ENCODE measurements at places on chromosomes 7 and 10.

GRCh38 chr7:157339777-157340677, 3.2 kb downstream of the DNAJB6 start:
- peak; percentile 15 for DNase-seq

DNA sequence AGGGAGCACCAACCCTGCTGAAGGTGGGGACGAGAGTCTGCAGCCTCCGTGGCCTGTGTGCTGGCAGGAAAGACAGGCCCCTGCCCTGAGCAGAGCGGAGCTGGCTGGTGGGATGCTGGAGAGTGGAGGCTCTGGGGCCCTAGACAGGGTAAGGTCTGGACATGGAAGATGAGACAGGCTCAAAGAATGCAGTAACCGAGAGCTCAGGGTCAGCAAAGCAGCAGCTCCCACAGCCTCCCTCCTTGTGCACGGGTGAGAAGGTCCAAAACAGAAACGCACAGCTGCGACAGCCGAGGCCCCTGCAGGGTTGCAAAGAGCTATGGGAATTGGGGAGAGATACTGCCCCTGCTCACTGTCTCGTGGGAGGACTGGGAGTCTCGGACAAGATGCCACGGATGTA, 80.5 kb downstream of the TNS3 start:
- no peak for DNase-seq

- DNase-seq, result no peak
Observed at GRCh38 chr7:130814778-130815335, 80.8 kb upstream of the KLF14 start.

- no peak for DNase-seq
Observed at GRCh38 chr10:2592360-2593160, 474.8 kb upstream of the PFKP start.

DNA sequence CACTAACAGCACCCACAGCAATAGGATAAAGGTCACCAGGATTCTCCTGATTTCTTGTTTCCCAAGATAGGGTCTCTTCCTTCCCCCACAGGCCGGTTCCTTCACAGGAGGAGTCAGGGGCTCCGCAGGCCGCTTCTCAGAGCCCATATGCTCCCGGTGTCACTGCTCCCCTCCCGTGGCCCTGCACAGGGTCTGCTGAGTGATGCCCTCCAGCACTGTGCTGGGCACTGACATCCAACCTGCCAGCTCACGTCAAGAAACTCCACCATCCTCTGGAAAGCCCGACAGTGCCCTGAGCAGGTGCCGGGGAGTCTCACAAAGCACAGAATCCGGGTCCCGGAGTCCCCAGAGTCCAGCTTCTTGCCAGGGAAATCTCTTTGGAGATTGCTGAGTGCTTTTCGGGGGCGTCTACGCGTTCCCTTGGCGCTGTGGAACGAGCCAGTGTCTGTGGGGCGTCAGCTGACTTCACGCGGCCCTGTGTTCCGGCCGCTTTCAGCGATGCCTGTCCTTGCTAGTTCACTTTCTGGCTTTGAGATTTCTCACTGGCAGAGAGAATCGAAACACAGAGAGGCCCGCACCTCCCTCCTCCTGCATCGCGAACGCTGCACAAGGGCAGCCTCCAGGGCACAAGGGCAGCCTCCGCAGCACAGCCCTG, 567.5 kb downstream of the DNAJB6 start:
- no peak for DNase-seq

GRCh38 chr7:37908221-37908788, 8.3 kb downstream of the SFRP4 start:
- no peak for DNase-seq

- no peak for DNase-seq
Observed at GRCh38 chr10:4343873-4344272, 482.1 kb upstream of the AKR1E2 start.

GRCh38 chr10:34768972-34769330, 46.1 kb downstream of the PARD3 start:
- DNase-seq, result no peak

DNA sequence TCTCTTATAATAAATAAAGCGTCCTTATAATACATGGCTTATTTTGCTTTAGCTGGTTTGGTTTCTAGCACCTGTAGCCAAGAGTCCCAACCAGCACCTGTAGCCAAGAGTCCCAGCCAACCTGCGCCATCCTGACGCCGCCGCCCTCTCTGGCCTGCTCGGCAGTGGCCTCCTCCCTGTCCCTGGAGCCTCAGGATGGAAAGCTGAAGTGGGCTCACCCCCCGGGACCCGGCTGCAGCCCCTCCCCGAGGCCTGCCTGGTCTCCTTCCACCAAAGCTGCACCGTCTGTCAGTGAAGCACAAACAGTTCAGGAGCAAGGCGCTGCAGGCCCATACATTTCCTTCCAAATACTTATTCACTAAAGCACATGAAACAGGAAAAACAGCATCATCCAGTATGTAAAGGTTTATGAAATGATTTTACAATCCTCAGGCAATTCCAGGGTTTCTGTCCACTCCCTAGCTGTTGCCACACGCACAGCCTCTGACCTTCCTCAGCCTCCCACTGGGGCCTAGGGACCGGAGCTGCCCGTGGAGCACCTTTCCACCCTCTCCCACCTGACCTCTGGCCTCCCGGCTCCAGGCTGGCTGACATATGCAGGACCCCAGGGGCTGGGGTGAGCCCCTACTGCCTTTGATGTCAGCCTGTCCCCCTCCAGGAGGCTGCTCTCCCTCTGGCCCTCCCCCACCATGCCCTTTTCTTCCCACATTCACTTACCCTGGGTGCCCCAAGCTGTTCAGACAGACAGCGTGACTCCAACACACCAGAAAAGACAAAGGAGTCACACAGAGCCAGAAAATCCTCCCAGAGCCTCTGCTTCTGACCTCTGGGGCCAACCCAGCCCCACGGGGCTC, 149.6 kb upstream of the PPP2R2D start:
- DNase-seq, result no peak

DNA sequence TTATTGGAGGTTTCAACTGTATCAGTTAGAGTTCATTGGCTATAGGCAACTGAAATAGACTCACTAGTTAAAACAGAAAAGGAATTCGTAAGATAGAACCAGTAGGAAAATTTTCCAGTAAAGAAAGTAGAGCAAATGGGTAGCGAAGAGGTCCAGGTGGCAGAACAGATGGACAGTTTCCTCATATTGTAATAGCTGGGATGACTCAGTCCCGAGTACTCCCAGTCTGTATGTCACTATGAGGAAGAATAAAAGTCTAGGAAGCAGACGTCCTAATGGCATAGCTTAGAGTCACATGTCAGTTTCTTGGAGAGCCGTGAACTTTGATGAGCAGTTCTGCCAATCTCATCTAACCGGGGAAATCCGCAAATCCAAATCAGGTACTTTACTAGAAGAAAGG, 95.3 kb downstream of the RNF32 start:
- no peak for DNase-seq

GRCh38 chr7:94620703-94621118, 35.2 kb downstream of the SGCE start:
- DNase-seq, result peak; percentile 77

- DNase-seq, result no peak
Observed at GRCh38 chr10:121300723-121301122, 297.5 kb downstream of the FGFR2 start.

DNA sequence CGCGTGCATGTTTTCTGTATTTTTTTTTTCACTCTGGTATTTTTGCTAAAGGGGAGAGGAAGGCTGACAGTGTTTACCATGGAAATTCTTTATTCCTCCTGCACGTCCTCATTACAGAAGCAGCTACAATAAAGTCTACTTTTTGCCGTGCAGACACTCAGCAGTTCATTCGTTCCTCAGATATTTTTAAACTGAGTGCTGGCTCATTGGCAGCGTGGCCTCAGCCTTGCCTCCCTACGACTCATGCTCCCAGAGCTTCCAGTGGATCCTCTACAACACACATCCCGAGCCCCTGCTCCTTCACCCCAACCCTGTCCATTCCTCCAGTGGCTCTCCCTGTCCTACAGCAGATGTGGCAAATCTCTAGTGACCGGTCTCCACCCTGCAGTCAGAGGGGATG, 239.2 kb upstream of the ZMIZ1 start:
- DNase-seq, result no peak

DNA sequence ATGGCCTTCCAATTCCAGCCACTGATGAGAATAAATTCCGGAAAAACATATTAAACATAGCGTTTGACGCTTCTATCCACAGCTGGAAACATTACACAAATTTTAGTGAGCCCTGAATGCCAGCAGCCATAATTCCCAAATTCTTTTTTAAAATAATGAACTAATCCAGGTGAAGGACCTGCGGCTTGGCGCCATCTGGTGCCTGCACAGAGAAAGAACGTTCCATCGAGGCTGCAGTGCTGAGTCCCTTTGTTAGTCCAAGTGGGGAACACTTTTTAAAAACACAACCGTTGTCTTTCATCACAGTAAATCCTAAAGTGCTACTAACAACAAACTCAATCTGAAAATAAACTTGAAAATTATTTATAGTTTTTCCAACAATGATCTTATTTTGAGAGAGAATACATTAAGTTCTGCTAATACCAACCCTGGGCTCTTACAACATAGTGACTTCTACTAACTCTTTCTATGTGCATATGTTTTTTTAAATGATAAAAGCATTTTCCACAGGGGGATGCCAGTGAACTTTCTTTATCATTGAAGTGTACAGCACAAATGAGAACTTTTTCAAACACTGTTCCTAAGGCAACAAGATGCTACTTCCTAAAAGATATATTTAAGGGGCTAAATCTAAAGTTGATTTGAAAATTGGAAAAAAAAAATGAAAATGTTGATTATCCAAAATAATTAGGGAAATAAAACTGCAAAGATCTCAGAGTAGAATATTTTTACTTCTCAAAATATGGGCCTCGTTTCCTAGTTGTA, 166.9 kb upstream of the RNF32 start:
- no peak for DNase-seq

DNA sequence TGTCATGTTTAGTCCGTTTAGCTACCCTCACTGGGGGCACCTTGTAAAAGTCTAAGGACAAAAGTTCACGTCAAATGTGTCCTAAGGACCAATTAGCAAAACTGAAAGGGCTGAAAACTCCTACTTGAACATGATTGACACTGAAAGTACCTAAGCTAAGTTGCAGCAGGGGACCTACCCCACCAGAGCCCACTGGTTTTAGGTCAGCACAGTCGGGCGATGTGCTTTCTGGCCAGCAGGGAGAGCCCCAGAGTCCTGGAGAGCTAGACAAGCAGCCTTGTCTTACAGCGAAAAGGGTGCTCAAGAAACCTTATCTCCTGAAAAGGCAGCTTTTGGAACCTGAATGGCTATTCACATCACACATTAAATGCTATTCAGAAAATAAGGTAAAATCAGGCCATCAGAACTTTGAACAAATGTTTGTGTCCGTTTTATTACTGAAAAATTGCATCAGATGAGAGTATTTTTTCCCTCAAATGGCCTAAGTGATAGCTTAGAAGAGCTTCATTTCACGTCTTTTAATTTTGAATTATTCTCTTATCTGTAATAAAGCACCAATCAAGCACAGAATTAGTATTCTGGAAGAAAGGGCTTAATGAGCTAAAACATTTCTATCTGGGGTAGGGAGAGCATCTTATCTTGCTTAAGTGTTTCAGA, 52.2 kb upstream of the MKI67 start:
- DNase-seq, result peak; percentile 22

GRCh38 chr10:821322-821721, 110.2 kb downstream of the LARP4B start:
- no peak for DNase-seq

GRCh38 chr10:10270126-10271050, 747.3 kb upstream of the CELF2 start:
- DNase-seq, result no peak

DNA sequence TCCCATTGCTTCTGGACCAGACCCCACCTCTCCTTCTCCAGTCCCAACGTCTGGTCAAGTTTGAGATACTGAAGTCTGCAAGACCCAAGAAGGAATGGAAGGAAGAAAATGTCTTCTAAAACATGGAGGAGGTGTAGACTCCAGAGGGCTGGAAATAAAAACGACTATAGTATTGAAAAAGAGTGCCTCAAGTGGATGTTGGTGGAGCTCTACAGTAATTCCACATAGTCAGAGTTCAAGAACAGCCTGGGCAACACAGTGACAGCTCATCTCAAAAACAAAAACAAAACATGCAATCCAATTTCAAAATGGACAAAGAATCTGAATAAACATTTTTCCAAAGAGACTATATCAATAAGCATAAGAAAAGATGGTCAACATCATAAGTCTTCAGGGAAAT, 2.3 kb upstream of the PCGF6 start:
- DNase-seq, result no peak

GRCh38 chr10:104612571-104613205, 28.4 kb upstream of the SORCS3 start:
- DNase-seq, result no peak

DNA sequence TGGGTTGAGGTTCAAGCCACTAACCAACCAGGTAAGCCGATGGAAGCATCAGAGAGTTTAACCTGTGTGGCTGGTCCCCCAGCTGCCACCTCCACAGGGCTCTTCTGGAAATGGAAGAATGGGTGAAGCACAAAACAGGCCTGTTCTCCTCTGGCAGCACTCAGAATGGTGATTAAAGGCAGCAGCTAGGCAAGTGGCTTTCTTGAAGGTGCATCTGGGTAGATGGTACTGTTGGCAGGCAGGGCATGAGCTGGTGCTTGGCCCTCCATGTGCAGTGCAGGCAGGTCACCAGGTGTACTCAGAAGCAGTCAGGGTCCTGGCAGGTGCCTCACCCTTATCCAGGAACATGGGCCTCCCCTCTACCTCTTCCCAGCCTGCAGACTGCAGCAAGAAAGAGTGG, 11.5 kb downstream of the AKR1E2 start:
- DNase-seq, result no peak

- no peak for DNase-seq
Observed at GRCh38 chr7:99392046-99392445, 16.4 kb downstream of the PDAP1 start.

GRCh38 chr10:472241-472910, 217.1 kb downstream of the DIP2C start:
- DNase-seq, result no peak

GRCh38 chr10:112424651-112425050, 22.1 kb downstream of the ZDHHC6 start:
- DNase-seq, result no peak

DNA sequence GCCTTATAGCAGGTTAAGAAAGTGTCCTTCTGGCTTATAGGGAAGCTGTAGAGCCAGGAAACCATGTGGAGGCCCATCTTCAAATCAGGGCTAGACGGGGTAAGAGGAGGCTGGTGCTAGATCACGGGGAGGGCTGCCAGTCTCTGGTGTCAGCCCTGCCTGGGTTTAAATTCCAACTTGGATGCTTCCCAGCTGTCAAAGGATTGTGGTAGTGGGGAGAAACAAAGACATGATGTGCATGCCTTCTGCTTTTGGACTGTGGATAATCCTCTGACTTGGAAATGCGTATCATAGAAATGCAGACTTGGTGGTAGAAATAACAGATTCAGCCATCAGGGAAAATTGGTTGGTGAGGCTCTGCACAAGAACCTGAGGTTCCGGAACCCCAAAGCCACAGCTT, 325.6 kb downstream of the PHTF2 start:
- DNase-seq, result no peak

DNA sequence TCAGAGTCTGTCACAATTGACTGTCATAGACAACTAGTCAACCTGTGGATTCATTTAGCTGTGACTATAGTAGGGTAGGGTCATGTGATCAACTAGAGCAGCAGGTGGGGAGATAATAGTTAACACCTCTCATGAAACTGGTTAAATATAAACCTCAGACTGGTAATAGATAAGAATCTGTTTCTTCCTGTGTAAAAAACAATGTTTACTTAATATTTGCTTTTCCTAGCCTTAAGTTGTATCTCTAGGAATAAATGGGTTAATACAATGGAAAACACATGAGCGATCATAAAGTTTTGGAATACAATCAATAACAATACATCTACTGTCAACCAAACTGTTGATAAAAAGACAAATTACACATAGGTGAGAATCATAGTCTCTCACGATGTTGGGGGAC, 43.4 kb upstream of the ITGB8 start:
- DNase-seq, result no peak
